ENCODE measurements at places on chromosomes 7 and 10. TPM values are rescaled to one million over a fixed set of nuclear protein-coding genes. Genes with fewer than 3 reads are reported as not detected.

DNA sequence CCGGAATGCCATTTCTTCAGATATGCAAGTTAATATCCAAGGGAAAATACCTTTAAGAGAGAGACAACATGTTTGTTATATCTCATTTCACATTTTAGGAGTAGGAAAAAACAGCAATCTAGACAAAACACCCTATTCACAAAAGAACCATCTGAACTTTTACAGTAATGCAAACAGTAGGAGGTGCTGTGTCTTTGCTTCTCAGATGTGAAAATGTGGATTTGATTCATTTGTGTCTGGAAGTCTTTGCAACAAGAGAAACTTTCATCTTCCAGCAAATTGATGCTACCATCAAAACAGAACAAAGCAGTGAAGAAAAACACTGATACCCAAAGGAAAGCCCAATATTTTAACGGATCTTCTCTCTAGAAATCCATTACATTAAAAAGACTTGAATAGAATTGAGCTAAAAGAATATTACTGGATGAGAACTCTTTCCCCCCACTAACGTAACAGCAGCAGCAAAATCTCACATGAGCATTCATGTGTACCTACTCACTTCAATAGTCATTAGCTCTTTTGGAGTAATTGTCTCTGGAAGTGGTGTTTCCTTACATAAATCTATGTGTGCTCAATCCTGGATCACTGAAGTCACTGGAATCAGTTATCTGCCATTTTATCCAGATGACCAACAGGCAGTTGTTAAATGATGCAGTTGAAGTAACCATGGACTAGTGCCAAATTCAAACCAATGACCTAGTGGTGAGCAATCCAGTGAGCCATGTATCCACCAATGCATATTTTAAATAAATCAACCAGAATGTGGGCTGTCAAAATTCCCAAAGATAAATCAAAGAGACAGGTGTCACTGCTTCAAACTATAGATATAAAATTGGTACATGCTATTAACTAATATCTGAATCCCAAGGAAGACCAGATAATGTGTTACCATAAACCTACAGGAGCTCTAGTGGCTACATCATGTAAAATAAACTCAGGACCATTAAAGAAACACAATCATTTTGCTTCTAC lies 1.8 kb downstream of the SEMA3C start:
- H3K4me3 ChIP-seq = no peak overlapping the region
- no peak overlapping the region for H3K27ac ChIP-seq
- peaks cover 7% of the 10 kb centered on the region for H3K4me1 ChIP-seq

SEMA3D gene
- not detected for total RNA-seq

GRCh38 chr7:4129481-4130122 lies 552.5 kb upstream of the FOXK1 start:
- H3K27ac ChIP-seq = no peak overlapping the region
- no peaks in the 10 kb centered on the region for H3K4me1 ChIP-seq
- no peaks in the 10 kb centered on the region for H3K27me3 ChIP-seq
- DNase-seq = no peak

GRCh38 chr7:143299346-143299745 lies 11.2 kb downstream of the CASP2 start:
- H3K4me3 ChIP-seq = no peak overlapping the region
- peaks cover 67% of the 10 kb centered on the region for H3K4me1 ChIP-seq
- no peak overlapping the region for H3K27ac ChIP-seq
- H3K27me3 ChIP-seq = no peaks in the 10 kb centered on the region
- DNase-seq = no peak

All from activated CD4-positive, alpha-beta T cell treated with anti-CD3 and anti-CD28 coated beads, Interleukin-2, amount 10 ng/mL, durations not matched to agents 7 days and 5 days (primary cell).